HCEC 1CT (cell line): ENCODE measurements at places on chromosomes 11 and 22.
A peak's percentile ranks its signal among the peaks of the same experiment; 100 is the strongest.

DNA sequence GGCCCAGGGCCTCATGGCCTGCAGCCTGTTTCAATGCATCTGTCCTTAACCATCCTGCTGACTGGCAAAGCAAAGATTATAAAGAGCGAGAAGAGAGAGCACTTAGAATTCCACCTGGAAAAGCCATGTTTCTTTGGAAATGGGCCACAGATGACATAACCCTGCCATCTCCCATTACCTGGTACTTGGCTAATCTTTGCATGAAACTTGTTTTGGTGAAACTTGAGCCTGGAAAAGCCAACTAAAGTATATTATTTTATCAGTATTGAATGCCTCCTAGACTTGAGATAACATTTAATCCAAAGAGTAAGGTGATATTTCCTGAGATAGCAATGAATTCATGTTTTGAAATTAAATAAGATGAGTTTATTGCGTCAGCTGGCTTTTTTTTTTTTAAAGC, 72.6 kb downstream of the NAV2 start:
- DNase-seq, result no peak

DNA sequence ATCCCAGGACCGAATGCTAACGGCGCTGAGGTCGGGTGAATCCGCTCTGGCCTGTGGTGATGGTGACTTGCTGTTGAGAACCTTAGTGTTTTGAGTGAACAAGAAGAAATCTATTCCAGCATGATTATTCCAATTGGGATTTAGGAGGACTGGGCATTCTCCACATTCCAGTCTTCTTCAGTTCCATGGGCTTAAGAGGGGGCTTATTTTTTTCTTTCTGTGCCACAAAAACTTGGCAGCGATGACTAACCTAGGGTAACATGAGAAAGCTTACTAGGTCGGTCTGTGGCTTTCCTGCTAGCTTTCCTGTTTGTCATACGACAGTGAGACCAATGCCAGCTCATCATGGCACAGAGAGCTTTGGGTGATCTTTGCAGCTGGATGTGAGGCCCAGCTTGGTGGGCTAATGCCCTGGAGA, 62.9 kb upstream of the ATXN10 start:
- DNase-seq, result peak; percentile 87

GRCh38 chr11:119832202-119832935, 103.4 kb upstream of the NECTIN1 start:
- no peak for DNase-seq

GRCh38 chr11:126893796-126894195, 106.8 kb downstream of the KIRREL3 start:
- no peak for DNase-seq

GRCh38 chr11:61682093-61682732, 2.0 kb downstream of the DAGLA start:
- DNase-seq, result no peak

- peak; percentile 29 for DNase-seq
These were observed 27.8 kb downstream of the WEE1 start for GRCh38 chr11:9601037-9601875.

GRCh38 chr22:25420471-25420924, 144.0 kb upstream of the GRK3 start:
- DNase-seq, result no peak

- no peak for DNase-seq
These were observed 118.3 kb upstream of the RCN1 start for GRCh38 chr11:31972623-31973022.

DNA sequence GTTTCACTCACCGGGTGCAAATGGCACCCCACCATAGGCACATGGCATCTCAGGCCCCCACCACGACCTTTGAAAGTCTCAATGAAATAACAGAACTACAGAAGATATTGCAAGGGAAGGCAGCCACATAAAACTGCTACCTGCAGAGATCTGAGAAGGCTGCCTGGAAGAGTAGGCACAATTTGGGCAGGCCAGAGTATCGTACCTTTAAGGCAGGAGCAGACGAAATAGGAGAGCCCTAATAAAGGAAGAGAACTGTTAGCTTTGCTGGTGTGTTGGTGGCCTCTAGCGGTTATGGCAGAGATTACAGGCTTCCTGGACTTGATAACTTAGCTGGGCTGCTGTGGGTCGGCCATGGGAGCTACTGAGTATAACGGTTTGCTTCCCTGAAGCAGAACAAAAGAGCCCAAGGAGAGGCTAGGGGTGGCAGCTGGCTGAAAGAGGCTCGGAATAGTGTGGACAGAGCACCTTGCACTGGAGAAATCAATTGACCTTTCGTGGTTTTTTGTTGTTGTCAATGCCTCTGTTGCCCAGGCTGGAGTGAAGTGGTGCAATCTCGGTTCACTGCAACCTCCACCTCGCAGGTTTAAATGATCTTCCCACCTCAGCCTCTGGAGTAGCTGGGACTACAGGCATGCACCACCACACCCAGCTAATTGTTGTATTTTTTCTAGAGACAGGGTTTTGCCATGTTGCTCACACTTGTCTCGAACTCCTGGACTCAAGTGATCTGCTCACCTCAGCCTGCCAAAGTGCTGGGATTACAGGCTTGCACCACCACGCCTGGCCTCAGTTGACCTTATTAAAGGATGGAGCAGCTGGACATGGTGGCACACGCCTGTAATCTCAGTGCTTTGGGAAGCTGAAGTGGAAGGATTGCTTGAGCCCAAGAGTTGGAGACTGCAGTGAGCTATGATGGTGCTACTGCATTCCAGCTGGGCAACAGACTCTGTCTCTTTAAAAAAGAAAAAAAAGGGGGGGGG, 4.8 kb downstream of the SDF2L1 start:
- peak; percentile 71 for DNase-seq

GRCh38 chr11:61512435-61512834, 3.9 kb downstream of the LRRC10B start:
- DNase-seq, result no peak

GRCh38 chr11:94845622-94846021, 77.5 kb downstream of the AMOTL1 start:
- DNase-seq, result no peak

DNA sequence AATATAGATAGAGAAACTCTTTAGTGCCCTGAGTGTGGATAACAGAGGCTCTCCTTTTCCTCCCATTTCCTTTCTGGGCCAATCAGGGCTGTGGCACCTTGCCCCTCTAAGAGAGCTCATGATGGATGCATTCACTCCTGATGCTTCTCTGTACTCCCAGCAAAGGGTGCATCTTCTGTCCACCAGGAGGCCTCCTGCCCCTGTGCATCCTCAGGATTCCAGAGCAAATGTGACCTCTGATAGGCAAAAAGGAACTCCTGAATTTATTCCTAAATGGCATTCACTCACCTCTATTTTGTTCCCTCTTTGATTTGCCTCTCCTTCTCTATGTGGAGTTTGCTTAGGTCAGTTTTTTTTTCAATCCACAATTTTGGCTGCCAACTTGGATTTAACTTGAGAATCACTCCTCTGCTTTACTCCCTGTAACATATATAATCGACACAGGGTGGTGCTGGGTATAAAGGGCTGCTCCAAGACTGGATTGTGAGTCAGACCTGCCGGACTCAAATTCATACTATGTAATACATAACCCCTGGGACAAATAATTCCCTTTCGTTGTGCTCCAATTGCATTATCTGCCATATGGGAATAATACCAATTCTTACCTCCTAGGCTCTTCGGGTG, 1.1 kb upstream of the MRGPRX4 start:
- peak; percentile 18 for DNase-seq

DNA sequence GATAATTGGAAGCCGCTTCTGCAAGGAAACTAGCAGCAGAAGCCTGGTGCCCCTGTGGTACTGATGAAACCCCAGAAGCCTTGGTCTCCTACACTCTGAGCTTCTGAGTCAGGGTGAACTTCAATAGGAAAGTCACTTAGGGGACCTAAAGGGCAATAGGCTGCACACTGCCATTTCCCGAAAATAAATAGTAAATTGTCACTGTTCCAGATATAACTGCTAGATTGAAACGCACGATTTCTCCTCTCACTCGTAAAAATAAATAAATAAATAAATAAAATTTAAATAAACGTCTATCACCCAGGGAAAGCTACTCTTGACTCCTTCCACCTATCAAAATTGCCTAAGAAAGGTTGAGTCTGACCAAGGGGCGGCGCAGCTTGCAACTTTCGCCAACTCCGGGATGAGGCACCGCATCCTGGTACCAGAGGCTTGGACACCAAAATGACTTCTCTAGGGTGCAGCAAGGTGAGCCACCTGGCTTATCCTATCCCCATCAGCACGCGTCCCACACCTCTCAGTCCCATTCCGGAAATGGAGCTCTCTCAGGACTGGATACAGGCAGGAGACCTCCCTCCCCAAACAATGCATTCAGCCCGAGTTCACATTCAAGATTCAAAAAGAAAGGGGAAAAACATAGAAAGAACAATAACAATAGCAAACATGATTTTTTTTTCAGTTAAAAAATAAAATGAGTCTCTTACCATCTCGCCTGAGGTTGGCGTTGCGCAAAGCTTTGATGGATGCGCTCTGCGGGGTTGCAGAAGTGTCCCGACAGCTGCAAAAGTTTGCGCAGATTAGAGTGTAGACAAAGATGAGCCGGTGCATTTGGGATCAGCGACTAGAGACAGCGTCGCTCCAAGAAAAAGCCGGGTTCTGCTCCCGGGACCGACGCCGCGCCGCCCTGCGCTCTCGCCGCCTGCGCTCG, 583 bp downstream of the PDGFD start:
- no peak for DNase-seq

GRCh38 chr11:33542921-33543320, 157.7 kb downstream of the C11orf91 start:
- peak; percentile 44 for DNase-seq

DNA sequence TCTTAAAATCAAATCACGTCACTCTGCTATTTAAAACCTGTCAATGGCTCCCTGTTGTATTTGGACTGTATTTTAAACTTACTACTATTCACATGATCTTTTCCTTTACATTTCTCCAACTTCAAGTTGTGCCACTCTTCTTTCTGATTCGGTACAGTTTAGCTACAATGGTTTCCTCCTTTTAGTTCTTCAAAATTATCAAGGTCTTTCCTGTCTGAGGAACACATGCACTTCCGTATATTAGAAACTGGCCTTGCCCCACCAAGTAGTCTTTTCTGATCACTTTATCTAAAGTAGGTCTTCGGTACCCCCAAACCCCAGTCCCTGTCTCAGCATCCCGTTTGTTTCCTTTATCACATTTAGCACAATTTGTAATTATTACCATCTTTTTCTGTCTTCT, 81.8 kb downstream of the MTMR3 start:
- DNase-seq, result no peak

GRCh38 chr11:130599073-130599654, 150.7 kb downstream of the ADAMTS15 start:
- DNase-seq, result no peak

- DNase-seq, result no peak
These were observed 10.4 kb downstream of the MLC1 start for GRCh38 chr22:50074551-50075530.

DNA sequence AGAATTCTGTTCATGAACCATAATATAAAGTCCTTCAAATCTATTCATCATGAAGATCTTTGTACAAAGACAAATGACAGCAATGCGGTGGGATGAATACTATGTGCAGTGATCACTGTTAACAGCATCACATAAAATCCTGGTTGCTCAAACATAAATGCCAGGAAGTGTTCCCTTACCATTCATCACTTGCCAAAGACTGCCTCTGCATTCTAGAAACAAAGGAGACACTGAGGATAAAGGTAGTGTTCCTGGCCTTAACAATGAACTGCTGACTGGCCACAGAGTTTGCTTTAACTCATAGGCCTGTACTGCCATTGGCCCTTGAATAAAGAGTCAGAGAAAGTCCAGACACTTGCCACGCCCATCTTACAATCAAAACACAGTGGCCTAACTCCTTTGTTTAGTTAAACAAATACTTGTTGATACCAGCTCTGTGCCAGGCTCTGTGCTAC, 29.5 kb downstream of the C2CD3 start:
- no peak for DNase-seq

GRCh38 chr11:65423516-65424204, 1.1 kb downstream of the NEAT1 start:
- peak; percentile 44 for DNase-seq

DNA sequence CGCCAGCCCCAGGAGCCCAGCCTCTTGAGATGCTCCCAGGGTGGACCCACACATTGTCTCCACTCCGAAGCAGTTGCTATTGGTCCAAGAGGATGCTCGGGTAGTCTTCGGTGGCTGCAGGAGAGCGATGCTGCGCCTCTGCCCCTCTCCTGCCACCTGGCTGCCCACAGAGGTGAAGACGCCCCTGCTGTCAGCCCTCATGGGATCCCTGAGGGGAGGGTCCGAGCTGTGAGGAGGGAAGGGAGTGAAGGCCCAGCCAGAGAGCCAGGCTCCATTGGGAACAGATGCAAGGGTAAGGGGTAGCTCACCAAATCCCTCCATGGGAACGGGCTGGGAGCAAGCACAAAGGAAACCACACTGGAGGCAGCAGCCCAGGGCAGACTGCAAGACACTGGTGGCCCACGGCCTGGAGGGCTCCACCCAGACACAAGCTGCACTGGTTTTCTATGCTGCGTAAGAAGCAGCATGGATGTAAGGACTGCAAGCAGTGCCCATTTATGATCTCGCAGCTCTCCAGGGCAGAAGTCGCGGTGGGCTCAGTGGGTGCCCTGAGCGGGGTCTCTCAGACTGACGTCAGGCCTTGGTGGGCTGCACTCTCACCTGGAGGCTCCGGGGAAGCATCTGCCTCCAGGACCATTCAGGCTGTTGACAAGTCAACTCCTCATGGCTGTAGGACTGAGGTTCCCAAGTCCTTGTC, 15.7 kb downstream of the TSPAN32 start:
- DNase-seq, result no peak

DNA sequence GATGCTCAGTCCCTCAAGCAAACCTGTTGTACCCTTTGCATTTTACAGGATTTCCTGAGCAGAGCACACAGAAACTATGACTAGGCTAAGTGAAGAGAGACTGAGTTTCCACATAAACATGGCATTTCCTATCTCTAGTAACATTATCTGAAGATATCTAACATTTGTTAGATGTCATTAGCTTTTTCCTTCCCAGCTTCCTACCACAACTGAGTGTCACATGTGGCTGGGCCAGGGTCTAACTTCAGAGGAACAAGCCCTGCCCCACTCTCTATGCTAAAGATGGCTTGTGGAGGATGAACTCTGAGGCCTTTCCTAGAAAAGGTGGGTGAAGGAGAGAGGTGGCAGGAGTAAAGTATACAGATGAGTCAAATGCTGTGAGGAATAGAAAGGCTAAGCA, 16.5 kb downstream of the C22orf42 start:
- DNase-seq, result no peak

DNA sequence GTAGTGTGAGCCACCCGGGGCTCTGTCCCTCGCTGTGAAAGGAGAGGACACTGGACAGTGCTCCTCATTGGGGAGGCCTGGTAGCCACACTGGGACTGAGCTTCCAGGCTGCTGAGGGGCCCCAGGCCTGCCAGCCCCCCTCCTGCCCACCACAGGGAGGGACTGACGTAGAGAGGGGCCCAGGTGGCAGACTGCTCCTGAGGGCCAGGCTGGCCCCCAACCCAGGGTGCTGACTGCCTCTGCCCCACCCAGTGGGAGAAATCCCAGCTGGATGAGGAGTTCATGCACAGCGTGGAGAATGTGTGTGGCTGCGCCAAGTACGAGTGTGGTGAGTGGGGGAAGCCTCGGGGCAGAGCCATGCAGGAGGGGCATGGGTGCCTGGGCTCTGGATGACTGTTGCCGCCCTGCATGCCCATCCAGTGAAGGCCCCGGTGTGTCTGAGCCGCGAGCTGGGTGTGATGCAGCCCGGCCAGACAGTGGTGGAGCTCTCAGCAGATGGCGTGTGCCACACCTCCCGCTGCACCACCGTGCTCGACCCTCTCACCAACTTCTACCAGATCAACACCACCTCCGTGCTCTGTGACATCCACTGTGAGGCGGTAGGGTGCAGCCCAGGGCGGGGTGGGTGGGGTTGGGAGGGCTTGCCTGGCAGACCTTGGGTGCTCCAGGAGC, 78.7 kb upstream of the MYOD1 start:
- no peak for DNase-seq
